ENCODE measurements at places on chromosomes 12 and 14. TPM values are rescaled to one million over a fixed set of nuclear protein-coding genes. Genes with fewer than 3 reads are reported as not detected.

The CLEC2A gene
- not detected for polyA plus RNA-seq

DNA sequence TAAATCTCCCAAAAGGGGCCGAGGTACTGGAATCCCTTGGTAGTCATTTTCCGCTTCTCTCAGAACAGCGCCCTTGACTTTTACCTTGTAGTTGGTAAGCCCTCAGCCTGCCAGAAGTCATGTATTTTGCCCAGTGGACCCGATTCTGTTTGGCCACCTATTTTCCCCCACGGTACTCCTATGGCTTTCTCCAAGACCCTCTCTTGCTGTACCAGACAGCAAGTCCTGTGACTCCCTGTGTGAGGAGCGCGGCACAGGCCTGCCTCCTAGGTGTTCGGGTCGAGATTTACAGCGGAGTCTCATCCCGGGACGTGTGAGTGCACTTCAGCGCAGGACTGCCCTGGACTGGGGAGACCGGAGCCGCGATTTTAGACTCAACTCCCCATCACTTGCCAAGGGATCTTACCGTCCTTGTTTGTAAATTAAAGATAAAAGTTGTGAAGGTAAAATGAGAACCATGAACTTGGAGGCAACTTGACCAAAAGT, 1.1 kb upstream of the MBD6 start:
- no peaks in the 10 kb centered on the region for H3K27me3 ChIP-seq
- H3K4me1 ChIP-seq: peaks cover 22% of the 10 kb centered on the region
- peak; percentile 61 for DNase-seq
- H3K36me3 ChIP-seq: peaks cover 41% of the 10 kb centered on the region
- H3K4me3 ChIP-seq: no peak overlapping the region

- peaks cover 5% of the 10 kb centered on the region for H3K27me3 ChIP-seq
- no peak for DNase-seq
- H3K4me1 ChIP-seq: peaks cover 6% of the 10 kb centered on the region
- H3K4me3 ChIP-seq: no peak overlapping the region
- H3K36me3 ChIP-seq: no peaks in the 10 kb centered on the region
- H3K27ac ChIP-seq: no peak overlapping the region
These were observed 66.7 kb upstream of the PTCSC3 start for GRCh38 chr14:36243183-36243582.

The KITLG gene
- 11.1 TPM for polyA plus RNA-seq

DNA sequence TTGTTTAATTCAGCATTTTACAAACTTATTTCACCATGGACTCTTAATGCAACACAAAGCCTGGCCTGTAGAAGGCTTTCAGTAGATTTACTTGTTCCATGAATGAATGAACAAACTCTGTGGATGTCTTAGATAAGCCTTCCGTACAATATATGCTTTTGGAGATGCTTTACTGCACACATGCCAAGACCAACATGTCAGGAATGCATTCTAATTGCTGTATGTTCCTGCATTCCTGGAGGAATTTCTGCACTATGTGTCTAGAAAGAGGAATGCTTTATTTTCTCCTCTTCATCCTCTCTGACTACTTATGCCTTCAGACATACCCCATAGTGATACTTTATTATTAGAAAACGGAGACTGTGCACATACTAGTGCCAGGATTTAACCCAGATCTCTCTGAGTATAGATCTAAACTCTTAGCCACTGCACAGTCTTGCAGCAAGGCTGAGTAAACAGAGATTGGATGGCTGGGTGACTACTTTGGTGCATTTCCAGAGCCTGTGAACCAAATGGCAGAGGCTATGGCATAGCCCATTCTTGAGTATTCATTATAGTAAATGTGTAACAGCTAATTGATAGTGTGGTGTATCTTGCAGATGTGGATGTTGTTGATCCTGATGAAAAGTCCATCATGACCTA, 108.2 kb downstream of the SYNE2 start:
- H3K4me3 ChIP-seq: no peak overlapping the region
- H3K27ac ChIP-seq: no peak overlapping the region
- DNase-seq: peak; percentile 60
- H3K27me3 ChIP-seq: no peaks in the 10 kb centered on the region

The IL23A gene
- polyA plus RNA-seq: 0.55 TPM

DNA sequence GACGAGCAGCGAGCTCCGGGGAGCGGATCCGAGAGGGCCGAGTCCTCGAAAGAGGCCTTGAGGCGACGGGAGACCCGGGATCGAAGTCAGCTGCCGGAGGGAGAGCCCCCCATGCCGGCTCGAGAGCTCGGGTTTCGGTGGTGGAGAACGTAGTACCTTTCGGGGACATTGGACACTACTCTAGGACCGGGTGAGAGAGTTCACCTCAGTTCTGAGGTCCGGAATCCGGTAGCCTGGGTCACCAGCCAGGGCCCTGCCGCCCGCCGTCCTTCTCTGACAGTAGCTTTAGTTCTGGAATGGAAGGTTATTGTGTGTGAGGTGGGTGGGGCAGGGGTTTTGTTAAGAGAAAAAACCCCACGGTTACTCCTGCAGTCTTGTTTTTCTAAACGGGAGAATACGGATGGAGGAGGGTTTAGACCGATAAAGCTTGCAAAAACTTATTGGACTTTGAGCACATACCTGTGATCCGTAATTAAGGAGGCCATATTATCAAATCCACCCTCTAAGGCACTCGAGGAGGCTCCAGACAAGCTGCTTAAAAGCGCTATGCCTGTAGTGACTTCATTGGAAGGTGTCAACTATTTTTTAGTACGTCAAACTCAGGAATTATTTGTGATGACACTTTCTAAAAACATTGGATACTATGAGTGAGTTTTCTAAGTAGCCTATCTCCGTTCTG, 765 bp downstream of the SCYL2 start:
- peak overlapping the region; percentile 54 for H3K27ac ChIP-seq
- no peaks in the 10 kb centered on the region for H3K36me3 ChIP-seq
- H3K4me3 ChIP-seq: peak overlapping the region; percentile 89

DNA sequence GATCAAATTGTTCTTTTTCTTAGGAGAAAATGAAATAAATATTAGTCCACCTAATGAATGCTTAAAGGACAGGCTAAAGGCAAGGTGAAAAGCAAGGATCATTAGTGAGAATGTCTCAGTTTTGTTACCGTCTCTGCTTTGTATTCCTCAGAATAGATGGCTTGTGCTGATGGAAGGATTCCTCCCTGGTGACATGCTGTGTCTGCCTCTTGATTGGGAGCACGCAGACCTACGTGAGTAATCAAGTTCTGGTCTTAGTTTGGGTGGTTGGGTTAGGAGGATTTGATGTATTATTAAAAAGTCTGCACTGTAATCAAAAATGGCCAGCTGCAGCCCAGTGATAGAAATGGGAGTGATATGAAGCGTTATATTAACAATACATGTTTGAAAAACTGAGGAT, 78.8 kb upstream of the RTL1 start:
- peaks cover 30% of the 10 kb centered on the region for H3K36me3 ChIP-seq
- DNase-seq: no peak
- no peaks in the 10 kb centered on the region for H3K27me3 ChIP-seq
- peaks cover 4% of the 10 kb centered on the region for H3K4me1 ChIP-seq
- H3K27ac ChIP-seq: no peak overlapping the region

DNA sequence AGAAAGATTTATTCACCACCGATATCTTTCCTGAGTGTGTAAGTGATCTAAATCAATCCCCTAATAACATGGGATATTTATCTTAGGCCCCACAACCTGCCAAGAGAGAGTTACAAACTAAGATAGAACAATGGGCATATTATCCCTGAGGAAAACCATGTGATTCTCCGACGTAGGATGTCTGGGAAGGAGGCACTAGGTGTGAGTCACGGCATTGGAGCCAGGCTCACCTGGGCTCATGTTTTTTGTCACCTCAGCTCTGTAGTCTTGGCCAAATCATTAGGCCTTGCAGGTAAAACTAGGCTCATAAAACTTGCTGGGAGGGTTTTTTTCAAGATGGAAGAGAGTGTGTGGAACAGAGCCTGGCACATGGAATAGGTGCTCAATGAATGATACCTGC, 129.7 kb upstream of the PLEKHG7 start:
- H3K27me3 ChIP-seq: no peaks in the 10 kb centered on the region
- no peak for DNase-seq
- no peak overlapping the region for H3K4me3 ChIP-seq
- H3K27ac ChIP-seq: no peak overlapping the region
- no peaks in the 10 kb centered on the region for H3K36me3 ChIP-seq

DNA sequence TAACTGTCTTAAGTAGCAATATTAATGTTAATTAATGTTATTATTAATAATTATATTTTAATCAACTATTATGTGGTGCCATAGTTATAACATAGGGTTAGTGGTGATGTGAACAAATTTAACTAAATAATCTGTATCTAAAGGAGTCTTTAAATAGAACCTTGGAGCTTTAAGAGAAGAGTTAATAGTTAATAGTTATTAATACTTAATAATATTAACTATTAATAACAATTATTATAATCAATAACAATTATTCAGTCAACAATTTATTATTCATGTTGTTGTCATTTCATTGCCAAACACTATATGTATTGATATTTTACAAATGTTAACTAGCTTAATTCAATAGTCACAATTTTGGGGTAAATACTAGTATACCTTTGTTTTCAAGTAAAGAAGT, 58.2 kb downstream of the SLC16A7 start:
- H3K36me3 ChIP-seq: no peaks in the 10 kb centered on the region
- no peak overlapping the region for H3K27ac ChIP-seq
- no peaks in the 10 kb centered on the region for H3K27me3 ChIP-seq
- DNase-seq: no peak
- peaks cover 3% of the 10 kb centered on the region for H3K4me1 ChIP-seq

DNA sequence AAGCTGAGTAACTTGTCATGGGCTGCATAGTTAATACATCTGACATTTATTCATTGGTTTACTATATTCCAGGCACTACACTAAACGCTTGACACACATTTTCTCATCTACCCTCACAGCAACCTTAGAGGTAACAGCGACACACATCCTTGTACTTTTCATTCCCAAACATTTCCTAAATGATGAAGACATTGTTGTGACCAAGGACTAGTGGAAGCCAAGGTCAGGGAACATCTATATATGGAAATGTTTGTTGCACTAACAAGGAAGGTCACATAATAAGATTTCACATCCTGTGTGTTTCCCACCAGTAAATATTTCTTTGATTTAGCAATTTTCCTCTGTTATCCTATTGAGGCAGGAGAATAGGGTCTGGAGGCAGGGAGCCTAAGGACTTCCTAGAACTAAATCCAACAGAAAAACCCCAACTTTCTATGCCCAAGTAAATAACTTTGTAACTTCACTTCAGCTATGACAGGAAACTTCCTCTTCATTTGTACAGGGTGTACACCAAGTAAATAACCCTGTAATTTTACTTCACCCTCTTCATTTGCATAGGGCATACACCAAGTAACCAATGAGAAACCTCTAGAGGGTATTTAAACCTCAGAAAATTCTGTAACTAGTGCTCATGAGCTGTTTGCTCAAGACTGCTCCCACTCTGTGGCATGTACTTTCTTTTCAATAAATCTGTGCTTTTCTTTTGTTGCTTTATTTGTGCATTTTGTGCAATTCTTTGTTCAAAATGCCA, 48.4 kb downstream of the ZNF641 start:
- H3K27me3 ChIP-seq: peaks cover 3% of the 10 kb centered on the region
- H3K36me3 ChIP-seq: no peaks in the 10 kb centered on the region
- H3K27ac ChIP-seq: no peak overlapping the region
- no peak for DNase-seq
- H3K4me3 ChIP-seq: no peak overlapping the region
- H3K4me1 ChIP-seq: no peaks in the 10 kb centered on the region

DNA sequence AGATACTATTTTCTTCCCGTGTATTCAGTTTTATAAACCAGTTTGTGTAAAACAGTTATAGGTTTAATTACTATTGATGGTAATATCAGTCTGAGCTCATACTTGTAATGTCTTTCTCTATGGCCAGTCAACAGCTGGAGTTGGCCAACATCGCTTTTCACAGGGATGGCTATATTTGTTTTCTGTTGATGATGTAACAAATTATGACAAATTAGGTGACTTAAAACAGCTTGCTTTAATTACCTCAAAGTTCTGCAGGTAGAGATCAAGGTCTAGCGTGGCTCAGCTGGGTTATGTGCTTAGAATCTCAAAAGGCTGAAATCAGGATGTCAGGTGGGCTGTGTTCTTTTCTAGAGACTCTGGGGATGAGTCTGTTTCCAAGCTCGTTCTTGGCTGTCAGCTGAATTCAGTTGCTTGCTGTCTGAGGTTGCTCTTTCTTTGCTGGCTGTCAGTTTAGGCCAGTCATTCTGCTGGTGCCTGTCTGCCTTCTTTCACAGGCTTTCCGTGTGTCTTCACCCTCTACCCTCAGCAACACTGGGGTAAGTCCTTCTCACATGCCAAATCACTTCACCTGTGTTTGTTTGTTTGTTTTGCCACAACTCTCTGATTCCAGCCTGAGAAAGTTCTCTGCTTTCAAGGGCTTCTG, 370.2 kb upstream of the E2F7 start:
- no peaks in the 10 kb centered on the region for H3K36me3 ChIP-seq
- H3K27me3 ChIP-seq: no peaks in the 10 kb centered on the region
- H3K4me3 ChIP-seq: no peak overlapping the region
- no peaks in the 10 kb centered on the region for H3K4me1 ChIP-seq
- DNase-seq: no peak

The GPR135 gene
- polyA plus RNA-seq: 1.9 TPM

The MIP gene
- polyA plus RNA-seq: not detected

The TGM1 gene
- 3.3 TPM for polyA plus RNA-seq

The IL26 gene
- not detected for polyA plus RNA-seq

The GYS2 gene
- polyA plus RNA-seq: not detected

The STYK1 gene
- polyA plus RNA-seq: 0.34 TPM

DNA sequence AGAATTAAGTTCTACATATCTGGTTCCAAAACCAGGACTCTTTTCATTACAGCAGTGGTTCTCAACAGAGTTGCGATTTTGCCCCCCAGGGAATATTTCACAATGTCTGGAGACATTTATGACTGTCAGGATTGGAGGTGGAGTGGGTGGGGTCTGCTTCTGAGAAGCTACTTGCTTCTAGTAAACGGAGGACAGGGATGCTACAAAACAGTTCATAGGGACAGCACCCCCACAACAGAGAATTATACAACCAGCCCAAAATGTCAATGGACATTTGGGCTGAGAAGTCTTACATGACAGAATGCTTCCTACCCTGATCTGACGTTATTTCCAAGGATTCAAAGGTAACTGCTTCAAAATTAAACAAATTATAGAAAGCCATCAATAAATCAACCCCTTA, 739 bp upstream of the SPATA7 start:
- H3K4me3 ChIP-seq: peak overlapping the region; percentile 82
- no peak overlapping the region for H3K27ac ChIP-seq
- H3K27me3 ChIP-seq: no peaks in the 10 kb centered on the region
- DNase-seq: no peak
- H3K4me1 ChIP-seq: no peaks in the 10 kb centered on the region

GRCh38 chr14:105439710-105440553, 20.3 kb downstream of the MTA1 start:
- DNase-seq: no peak
- H3K4me1 ChIP-seq: no peaks in the 10 kb centered on the region
- H3K4me3 ChIP-seq: no peak overlapping the region
- H3K27ac ChIP-seq: no peak overlapping the region
- H3K27me3 ChIP-seq: no peaks in the 10 kb centered on the region

GRCh38 chr12:25328072-25328712, 77.5 kb upstream of the KRAS start:
- peak; percentile 66 for DNase-seq
- H3K36me3 ChIP-seq: no peaks in the 10 kb centered on the region
- H3K27me3 ChIP-seq: no peaks in the 10 kb centered on the region

The EML5 gene
- polyA plus RNA-seq: 8.1 TPM

- no peak overlapping the region for H3K27ac ChIP-seq
- H3K27me3 ChIP-seq: peaks cover 36% of the 10 kb centered on the region
- no peaks in the 10 kb centered on the region for H3K36me3 ChIP-seq
- no peaks in the 10 kb centered on the region for H3K4me1 ChIP-seq
These were observed 6.3 kb upstream of the PIP4K2C start for GRCh38 chr12:57584690-57585089.

- H3K27me3 ChIP-seq: no peaks in the 10 kb centered on the region
- DNase-seq: no peak
- no peaks in the 10 kb centered on the region for H3K36me3 ChIP-seq
- no peaks in the 10 kb centered on the region for H3K4me1 ChIP-seq
- no peak overlapping the region for H3K4me3 ChIP-seq
These were observed 416.5 kb downstream of the VRK1 start for GRCh38 chr14:97213720-97214119.

The PYGL gene
- 49.4 TPM for polyA plus RNA-seq

The DDX55 gene
- 18.7 TPM for polyA plus RNA-seq
